ENCODE measurements at places on chromosomes 12 and 14.

DNA sequence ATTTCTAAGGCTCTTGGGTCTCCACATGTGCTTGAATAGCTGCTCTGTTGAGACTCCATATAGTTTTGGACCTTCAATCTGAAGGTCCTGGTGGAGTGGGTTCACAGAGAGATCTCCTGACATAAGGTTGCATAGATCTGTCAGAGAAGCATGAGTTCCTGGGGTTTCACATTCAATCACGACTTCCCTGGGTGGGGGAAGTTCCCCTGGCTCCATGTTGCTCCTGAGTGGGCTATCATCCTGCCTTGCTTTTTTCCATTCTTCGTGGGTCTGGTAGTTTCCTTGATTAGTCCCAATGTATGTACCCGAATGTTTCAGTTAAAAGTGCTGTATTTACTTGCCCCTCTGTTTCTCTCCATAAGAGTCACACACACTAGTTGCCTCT lies 181.8 kb downstream of the RASSF9 start:
- DNase-seq = no peak

GRCh38 chr14:103519837-103520212 lies 2.8 kb downstream of the CKB start:
- DNase-seq = no peak

DNA sequence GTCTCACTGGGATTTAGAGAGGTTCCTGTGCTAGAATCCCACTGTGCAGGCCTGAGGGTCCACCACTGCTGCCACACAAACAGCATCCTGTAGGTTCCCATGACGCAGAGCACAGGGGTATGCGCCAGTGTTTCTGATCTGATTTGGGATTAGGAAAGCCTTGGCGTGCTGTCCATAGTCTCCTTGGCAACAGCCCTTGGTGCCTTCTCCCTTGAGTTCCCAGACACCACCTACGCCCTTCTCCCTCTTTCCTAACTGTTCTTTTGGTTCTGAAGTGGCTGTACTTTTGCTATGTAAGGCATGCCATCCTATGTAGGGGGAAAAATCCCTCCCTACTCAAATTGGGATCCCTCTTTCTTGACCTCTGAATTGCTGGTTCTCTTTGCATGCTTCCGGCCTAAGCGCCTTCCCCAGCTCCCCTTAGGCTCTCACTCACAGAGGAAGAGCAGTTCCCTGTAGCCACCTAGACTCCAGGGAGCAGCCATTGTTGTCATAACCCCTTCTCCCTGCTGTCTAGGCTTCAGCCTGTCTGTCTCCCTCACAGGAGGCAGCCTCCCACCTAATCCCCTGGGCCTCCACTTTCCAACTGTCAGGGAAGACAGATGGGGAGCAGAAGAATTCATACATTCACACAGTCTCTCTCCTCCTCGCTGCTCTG lies 14.8 kb upstream of the RIC8B start:
- DNase-seq = no peak

DNA sequence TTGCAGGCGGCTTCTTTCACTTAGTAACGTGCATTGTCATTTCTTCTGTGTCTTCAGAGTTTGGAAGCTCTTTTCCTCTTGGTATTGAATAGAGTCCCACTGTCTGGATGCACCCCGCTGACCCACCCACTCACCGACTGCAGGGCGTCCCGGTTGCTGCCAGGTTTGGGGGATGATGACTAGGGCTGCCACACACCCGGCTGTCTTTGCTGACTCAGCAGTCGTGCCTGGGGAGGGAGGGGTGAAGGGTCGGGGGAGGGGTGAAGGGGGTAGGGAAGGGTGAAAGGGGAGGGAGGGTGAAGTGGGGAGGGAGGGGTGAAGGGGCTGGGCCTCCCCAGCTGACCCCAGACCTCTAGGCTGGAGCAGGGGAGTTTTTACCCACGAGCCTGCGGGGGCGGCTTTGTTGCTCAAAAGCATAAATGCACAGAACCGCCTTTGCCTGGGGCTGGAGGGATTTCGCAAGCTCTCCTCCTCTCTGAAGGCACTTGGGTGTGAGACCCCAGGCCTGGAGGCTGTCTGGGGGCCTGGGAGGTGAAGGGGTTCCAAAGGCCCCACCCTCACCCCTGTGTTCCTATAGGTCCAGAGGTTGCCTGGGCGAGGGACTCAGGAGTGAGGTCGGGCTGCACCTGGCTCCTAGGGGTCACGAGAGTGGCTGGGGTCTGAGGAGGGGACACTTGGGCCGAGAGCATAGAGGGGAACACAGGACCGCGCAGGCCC lies 31.3 kb upstream of the ULK1 start:
- DNase-seq = no peak

DNA sequence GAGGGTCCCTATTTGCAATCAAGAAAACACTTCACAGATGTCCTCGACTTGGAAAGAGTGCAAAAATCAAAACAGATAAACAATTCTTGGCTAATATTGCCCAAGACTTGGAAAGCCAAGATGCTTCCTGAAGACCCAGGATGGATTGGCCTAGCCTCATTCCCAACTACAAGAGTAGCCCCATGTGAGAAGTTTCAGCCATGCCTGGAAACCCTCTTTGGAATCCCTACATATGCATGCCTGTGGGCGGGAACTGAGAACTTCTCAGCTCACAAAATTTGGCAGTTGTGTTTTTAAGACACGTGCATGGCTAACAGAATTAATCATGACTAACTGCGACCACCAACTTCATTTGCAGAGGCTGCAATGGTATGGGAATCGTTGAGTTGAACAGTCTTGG lies 283.2 kb upstream of the TBX3 start:
- no peak for DNase-seq

- DNase-seq = no peak
Observed at GRCh38 chr12:18217966-18218365, 43.4 kb upstream of the PIK3C2G start.

- DNase-seq = no peak
Observed at GRCh38 chr14:100454437-100454836, 131.3 kb downstream of the SLC25A47 start.

DNA sequence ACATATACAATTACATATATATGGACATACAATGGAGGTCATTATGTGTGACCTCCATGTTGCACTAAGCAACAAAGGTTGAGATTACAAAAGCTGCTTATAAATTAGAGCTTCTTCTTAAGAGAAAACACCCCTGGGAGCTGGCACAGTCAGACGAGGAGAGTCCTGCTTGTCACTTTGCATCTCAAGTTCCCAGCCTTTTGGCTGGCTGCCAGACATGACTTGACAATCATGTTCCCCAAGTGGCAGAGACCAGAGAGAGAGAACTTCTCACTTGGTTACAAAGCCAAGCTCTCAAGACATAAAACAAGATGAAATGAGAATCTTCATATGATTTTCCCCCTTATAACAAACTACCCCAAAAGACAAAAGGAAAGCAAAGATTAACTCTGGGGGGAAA lies 8.5 kb upstream of the SYNJ2BP start:
- no peak for DNase-seq

GRCh38 chr12:17278946-17279345 lies 673.0 kb upstream of the LMO3 start:
- DNase-seq = no peak

GRCh38 chr12:77938301-77938700 lies 107.6 kb downstream of the NAV3 start:
- DNase-seq = no peak

DNA sequence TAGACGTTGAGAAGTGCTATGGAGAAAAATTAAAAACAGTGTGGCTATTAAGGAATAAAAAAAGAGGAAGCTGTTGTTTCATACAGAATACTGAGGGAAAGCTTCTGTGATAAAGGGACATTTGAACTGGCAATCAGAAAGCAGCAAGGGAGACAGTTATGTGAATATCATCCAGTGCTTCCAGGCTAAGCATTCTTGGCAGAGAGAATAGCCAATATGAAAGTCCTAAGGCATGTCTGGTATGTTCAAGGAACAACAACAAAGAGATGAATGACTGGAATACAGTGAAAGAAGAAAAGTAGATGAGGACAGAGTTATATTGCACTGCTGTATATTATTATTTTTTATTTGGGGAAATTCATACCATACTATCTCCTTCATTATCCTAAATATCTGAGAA lies 23.9 kb downstream of the SCAF11 start:
- no peak for DNase-seq

DNA sequence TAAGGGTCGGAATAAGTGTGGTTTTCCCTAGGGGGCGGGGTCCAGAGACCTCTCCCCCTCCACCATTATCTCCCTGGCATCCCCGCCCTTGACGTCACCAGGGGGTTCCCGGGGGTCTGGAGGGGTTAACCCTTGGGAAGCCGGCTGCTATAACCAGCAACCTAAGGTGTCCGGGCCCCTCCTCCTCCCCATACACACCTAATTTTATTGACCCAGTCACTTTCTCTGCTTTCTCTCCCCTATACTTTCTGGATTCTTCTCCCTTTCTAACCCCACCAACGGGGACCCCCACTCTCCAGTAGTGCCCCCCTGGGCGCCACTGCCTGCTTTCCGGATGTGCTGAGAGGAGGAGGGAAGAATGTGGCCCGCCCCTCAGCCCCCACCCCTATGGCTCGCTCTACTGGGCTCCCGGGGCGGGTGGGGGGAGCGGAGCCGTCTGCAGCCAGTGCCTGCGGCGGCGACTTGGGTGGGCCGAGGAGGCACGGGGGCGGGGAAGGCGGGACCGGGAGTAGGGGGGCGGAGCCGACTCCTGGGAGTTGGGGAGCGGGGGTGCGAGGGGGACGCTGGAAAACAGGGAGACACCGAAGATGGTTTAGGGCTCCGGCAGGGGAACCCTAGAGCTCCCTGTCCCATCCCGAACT lies 1.8 kb downstream of the GLI1 start:
- DNase-seq = peak; percentile 39

DNA sequence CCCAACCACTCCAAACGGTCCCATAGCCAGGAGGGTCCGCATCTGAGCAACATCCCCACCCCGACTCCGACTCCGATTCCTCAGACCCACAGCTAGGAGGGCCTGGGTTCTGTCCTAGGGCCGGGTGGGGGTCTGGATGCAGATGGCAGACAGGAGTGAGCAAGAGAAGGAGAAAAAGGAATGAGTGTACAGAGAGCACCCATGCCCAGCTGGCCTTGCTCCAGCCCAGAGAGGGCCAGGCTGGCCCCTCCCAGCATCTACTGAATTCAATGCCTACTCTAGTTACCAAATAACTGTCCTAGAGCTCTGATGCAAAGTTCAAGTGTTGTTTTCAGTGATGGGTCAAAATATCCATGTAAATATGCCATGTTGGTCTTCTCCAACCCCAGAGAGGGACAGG lies 40.8 kb downstream of the VDR start:
- DNase-seq = no peak
